ENCODE measurements at places on chromosomes 3 and 15.
A peak's percentile ranks its signal among the peaks of the same experiment; 100 is the strongest.

- DNase-seq = peak; percentile 89
These were observed at the start of gene ALDH1L1 for GRCh38 chr3:126180477-126181397. Gene ALDH1L1, minus strand, starts transcription at chr3:126180586. Its CDS starts 19,607 bp downstream, at chr3:126160979.

GRCh38 chr3:98095882-98096281 lies 8.9 kb downstream of the OR5AC2 start:
- no peak for DNase-seq

- no peak for DNase-seq
These were observed 89.1 kb upstream of the GALNT15 start for GRCh38 chr3:16085410-16085809.

GRCh38 chr3:119401503-119402440 lies 61.6 kb downstream of the TMEM39A start:
- DNase-seq = no peak

Data from ureter (tissue), 1 donor.